ENCODE measurements at places on chromosomes 7 and 10. TPM values are rescaled to one million over a fixed set of nuclear protein-coding genes. Genes with fewer than 3 reads are reported as not detected.
A peak's percentile ranks its signal among the peaks of the same experiment; 100 is the strongest.

CYP3A7 gene
- 81.2 TPM for total RNA-seq

ST8SIA6 gene
- 5.8 TPM for total RNA-seq

NUTM2D gene
- 2.8 TPM for total RNA-seq

PAPOLB gene
- total RNA-seq, result 0.05 TPM

MOGAT3 gene
- total RNA-seq, result 4.2 TPM

C10orf105 gene
- under 0.01 TPM for total RNA-seq

IGFBP1 gene
- total RNA-seq, result 3.5 TPM

SLC18A3 gene
- not detected for total RNA-seq

DNA sequence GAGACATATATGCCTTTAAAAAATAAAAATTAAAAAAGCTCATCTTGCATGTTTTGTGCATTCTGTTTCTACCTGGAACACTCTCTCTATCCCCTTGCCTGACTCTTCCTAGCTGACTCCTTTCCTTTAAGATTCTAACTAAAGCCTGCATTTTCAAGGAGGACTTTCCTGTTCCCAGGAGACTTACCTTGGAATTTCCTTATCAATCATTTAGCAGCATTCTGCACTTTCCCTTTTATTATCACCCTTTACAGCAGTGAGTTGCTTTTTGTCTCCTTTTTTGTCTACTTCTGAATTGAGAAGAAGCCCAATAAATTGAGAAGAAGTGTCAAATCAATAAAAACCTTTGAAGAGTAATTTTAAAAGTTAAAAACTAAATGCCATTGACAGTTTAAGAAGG, 142.2 kb upstream of the TMEM196 start:
- DNase-seq, result no peak

GRCh38 chr10:16891375-16892313, 74.4 kb upstream of the RSU1 start:
- DNase-seq, result peak; percentile 53

GRCh38 chr10:113056441-113057021, 106.5 kb downstream of the TCF7L2 start:
- DNase-seq, result no peak

- no peak for DNase-seq
Measured at GRCh38 chr7:86950360-86950759, 109.1 kb downstream of the ELAPOR2 start.

DNA sequence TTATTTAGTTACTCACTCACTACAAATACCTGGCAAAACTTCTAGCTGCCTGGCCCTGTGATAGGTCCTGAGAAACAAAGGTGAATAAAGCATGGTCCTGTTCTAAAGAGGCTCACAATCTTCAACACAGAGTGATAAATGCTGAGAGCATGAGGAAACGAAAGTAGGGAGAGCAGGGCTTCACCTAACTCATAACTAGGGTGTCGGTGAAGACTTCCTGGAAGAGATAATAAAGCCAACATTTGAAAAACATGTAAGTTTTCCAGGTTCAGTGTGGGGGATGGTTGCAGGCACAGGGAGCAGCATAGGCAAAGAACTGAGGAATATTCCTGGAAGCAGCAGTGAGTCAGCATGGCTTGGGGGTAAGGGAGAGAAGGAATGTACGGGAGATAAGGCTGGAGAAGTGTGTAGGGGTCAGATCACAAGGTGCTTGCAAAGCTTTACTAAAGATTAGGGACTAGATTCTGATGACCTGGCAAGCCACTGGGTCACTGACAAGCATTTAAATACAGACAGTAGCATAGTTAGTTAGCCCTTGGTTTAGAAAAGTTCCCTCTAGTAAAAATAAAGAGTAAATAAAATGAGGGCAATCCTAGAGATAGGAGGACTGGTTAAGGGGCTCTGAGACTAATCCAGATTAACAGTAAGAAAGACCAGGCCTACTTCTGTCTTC, 5.1 kb downstream of the KEL start:
- no peak for DNase-seq

DNA sequence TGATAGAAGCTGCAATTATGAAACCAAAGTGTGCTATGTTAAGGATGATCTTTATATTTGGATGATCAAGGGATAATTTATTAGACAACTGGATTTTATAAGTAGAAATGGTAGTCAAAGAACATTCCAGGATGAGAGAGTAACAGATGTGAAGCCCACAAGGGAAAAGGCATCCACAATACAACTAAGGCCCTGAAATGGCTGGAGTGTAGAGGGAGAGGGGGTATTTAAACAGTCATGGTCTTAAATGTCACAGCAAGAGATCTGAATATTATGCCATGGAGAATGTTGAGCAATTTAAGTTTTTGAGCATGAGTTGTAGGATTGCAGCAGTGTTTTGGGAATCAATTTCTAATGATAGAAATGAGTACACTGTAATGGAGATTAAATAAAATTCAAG, 282.3 kb upstream of the DKK1 start:
- DNase-seq, result no peak

DNA sequence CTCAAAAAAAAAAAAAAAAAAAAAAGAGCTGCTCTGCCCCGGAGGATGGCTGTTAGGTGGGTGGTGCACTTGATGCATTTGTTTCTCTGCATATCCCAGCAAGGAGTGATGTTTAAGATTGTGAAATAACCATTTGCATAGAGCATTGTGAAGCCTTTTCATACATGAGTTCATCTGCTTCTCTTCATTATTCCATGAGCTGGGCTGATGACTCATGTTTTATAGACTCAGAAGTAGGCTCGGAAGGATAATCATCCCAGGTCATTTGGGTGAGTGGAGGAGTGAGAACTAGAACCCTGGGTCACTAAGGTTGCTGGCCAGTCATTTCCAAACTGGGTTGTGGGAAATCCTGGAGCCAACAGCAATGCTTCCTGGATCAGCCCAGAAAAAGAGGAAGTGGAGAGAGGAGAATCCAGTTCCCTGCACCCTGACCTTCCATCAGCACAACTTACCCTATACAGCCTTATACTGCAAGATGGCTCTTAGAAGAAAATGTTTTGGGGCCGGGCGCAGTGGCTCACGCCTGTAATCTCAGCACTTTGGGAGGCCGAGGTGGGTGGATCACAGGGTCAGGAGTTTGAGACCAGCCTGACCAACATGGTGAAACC, 45.3 kb downstream of the TACC2 start:
- no peak for DNase-seq

DNA sequence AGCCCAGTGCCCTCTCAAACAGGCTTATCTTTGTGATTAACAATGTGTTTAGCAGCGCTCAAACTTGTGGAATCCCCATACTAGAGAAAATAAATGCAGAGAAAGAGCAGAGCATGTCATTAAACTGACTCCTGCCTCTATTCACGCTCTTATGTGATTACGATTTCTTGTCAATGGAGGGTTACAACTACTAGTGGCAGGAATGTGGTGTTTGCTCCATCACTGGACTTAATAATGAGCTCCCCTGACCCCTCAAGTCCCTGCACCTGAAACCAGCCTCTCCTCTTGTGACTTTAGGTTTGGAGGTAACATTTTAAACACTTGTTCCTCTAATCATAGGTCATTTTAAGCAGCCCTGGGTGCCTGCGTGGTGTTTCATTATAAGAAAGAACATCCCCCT, 121.9 kb downstream of the PLPP4 start:
- no peak for DNase-seq

- no peak for DNase-seq
Measured at GRCh38 chr7:114303301-114303700, 111.3 kb upstream of the FOXP2 start.

GRCh38 chr10:63812501-63812900, 291.3 kb downstream of the REEP3 start:
- DNase-seq, result no peak

DNA sequence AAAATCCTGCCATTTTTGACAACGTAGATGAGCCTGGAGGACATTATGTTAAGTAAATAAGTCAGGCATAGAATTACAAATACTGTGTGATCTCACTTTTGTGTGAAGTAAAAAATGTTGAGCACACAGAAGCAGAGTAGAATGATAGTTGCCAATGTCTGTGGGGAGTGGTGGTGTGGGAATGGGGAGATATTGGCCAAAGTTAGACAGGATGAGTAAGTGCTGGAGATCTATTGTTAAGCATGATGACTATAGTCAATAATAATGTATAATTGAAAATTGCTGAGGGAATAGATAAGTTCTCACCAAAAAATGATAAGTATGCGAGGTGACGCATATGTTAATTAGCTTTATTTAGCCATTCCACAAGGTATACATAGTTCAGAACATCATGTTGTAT, 92.0 kb downstream of the GPR85 start:
- no peak for DNase-seq

- no peak for DNase-seq
Measured at GRCh38 chr7:87874066-87874465, 2.1 kb downstream of the SLC25A40 start.

GRCh38 chr10:6581778-6582228, 1.7 kb upstream of the PRKCQ start:
- DNase-seq, result no peak

GRCh38 chr10:119415536-119416503, 126.7 kb downstream of the RGS10 start:
- no peak for DNase-seq

- no peak for DNase-seq
Measured at GRCh38 chr7:102046373-102047117, 229.1 kb downstream of the CUX1 start.

- DNase-seq, result no peak
Measured at GRCh38 chr7:107075863-107076574, 31.5 kb downstream of the PRKAR2B start.

DNA sequence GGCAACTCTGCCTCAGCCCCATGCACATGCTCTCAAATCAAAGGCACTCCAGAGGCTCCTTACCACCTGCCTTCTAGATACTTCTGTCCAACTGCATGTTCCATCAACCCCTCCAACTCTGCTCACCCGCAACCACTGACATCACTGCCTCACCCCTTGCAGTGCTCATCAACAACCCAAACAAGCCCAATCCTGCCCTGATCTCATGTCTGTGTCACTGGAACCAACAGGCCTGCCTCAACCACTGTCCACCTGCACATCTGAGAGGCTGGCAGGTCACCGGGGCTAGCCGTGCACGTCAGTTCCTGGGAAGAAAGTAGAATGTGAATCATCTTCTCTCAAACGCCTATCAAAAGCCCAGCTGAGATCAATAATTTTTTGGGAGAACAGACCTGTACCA, 33.3 kb downstream of the CTBP2 start:
- DNase-seq, result no peak

DNA sequence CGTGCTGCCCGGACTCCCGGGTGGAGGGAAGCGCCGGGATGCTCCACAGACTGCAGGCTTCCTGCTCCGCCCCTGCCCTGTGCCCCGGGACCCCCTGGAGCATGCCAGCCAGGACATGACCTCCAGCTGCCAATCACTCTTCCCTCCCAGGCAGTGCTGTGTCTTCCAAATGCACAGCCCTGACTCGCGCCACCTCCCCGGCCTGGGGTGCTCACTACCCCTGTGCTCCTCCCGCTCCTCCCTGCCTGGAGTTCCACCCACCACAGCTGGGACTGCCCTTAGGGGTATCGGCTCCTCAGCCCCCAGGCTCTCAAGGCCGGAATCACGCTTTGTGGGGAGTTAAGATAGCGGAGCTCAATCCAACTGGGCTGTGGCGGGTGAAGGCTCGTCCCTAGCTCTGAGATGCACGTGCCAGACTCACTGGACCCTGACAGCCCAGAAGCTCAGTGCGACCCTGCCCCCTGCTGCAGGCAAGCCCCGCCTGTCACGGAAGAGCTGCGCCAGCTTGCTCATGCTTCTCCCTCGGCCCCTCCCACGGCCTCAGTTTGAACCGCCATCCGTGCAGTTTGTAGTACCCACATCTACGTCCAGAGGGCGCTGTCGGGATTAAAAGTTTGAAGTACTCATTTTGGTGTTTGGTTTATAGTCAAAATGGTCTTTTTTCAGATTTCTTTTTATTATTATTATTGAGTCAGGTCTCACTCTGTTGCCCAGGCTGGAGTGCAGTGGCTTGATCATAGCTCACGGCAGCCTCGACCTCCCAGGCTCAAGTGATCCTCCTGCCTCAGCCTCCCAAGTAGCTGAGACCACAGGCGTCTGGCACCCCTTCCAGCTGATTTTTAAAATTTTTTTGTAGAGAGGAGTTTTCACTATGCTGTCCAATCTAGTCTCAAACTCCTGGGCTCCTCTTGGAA, 142.5 kb upstream of the TCERG1L start:
- DNase-seq, result peak; percentile 83

GRCh38 chr7:65239707-65240352, 133.8 kb upstream of the ZNF92 start:
- peak; percentile 69 for DNase-seq
